ENCODE measurements at places on chromosomes 6 and 20.

DNA sequence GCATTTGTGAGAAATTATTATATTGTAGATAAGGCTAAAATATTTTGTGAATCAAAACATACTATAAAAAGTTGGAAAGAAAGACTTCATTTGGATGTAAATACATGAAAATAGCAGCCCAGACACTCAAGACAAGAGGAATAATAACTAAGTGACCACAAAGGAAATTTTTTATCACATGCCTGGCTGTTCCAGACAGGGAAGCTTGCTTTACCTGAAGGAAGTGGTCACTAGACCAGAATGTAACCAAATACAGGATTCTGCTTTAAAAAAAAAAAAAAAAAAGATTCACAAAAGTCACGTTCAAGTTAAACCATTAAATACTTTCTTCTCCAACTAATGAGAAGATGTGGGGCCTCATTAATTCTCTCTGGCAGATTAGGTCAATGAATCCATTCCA is 9.3 kb upstream of the HLA-DQB2 start:
- DNase-seq, result no peak

DNA sequence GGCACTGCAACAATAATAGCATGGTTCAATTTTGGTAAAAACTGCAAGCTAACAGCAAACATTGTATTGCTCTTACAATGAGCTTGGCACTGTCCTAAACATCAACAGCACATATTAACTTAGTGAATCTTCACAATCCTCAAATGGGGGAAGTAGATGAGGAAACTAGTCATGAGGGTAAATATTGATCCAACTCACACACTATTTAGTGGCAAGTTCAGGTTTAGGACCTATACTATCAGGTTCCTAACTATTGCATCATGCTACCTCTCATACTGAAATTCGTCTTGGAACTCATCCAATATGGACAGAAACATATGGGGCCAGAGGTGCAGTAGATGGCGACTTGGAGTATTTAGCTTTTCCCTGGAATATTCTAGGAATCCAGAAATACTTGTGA is 34.2 kb downstream of the FKBP1C start:
- DNase-seq, result no peak

GRCh38 chr20:50341880-50342637 is 151.4 kb downstream of the CEBPB start:
- DNase-seq, result no peak

DNA sequence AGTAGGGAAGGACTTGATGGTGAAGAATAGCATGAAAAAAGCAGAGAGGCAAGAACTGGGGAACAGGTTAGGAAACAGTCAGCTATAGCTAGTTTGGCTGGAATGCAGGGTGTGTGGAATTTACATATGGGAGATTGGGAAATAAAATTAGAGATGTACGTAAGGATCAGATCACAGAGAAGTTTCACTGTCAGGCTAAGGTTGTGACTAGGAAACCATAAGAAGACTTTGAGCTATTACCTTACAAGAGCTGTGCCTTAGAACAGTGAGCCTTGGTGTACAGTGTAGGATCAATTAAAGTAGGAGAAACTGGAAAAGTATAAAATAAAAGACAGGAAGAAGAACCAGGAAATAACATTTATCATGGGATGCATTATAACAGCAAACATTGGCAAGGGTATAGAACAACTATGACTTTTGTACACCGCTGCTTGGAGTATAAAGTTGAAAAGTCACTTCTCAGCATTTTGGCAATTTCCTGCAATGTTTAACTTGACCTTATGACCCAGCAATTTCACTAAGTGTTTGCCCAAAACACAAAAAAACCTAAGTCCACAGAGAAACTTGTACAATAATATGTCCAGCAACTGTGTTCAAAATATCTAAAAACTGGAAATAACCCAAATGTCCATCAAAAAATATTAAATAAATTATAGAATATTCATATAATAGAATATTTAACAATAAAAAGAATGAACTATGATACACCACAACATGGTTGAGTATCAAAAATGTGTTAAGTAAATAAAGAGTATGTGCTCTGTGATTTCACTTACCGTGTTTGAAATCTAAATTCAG is 31.2 kb upstream of the SPTLC3 start:
- DNase-seq, result no peak

- no peak for DNase-seq
Measured at GRCh38 chr6:41515995-41516394, 30.2 kb upstream of the FOXP4 start.

- no peak for DNase-seq
Measured at GRCh38 chr6:162459985-162460384, 267.6 kb downstream of the PRKN start.

GRCh38 chr6:111600588-111601445 is 4.9 kb downstream of the TRAF3IP2 start:
- DNase-seq, result no peak

DNA sequence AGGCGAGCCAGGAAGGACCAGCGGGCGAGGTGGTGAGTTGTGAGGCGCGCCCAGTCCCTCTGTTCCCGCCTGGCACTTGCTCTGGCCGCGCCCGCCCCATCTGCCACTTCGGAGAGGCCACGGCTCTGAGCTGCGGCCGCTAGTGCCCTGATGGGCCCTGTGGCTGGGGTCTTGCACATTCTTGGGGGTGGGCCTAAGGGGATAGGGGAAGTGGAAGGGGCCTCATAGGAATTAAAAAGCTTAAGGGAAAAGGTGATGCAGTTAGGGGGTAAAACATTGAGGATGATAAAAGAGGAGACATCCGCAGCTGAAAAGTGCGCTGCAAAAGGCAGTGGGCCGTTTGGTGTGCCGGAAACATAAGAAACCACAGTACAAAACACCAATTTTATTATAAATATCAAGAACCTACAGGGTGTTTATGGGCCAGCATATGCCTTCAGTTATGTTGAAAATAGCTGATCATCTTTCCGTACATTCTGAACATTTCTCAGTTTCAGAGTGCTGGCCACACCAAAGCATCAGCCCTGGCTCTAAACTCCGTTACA is 1.1 kb upstream of the PSMB8 start:
- no peak for DNase-seq

- DNase-seq, result no peak
Measured at GRCh38 chr20:49471397-49471796, 11.1 kb downstream of the KCNB1 start.

GRCh38 chr6:157280157-157280556 is 43.2 kb downstream of the TMEM242 start:
- no peak for DNase-seq

GRCh38 chr20:60054716-60055634 is 96.8 kb downstream of the CDH26 start:
- DNase-seq, result no peak

DNA sequence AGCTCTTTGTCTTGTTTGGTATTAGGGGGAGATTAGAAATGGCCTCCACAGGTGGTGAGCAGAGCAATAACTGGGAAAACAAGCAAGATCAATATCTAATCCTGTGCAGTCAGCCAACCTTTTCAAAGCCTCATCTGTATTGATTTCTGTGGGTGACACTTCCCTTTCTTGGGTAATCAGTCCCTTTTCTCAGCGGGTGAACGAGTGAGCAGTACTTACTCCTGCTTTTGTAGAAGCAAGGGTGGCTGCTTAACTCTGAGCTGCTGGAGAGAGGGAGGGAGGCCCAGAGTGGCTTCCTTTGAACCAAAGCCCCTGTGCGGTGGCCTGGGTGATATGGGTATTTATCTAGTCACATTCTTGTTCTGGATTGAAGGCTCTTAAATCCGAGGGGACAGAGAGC is 254.8 kb upstream of the CHD6 start:
- no peak for DNase-seq

GRCh38 chr20:49906101-49906604 is 9.2 kb downstream of the SPATA2 start:
- no peak for DNase-seq

DNA sequence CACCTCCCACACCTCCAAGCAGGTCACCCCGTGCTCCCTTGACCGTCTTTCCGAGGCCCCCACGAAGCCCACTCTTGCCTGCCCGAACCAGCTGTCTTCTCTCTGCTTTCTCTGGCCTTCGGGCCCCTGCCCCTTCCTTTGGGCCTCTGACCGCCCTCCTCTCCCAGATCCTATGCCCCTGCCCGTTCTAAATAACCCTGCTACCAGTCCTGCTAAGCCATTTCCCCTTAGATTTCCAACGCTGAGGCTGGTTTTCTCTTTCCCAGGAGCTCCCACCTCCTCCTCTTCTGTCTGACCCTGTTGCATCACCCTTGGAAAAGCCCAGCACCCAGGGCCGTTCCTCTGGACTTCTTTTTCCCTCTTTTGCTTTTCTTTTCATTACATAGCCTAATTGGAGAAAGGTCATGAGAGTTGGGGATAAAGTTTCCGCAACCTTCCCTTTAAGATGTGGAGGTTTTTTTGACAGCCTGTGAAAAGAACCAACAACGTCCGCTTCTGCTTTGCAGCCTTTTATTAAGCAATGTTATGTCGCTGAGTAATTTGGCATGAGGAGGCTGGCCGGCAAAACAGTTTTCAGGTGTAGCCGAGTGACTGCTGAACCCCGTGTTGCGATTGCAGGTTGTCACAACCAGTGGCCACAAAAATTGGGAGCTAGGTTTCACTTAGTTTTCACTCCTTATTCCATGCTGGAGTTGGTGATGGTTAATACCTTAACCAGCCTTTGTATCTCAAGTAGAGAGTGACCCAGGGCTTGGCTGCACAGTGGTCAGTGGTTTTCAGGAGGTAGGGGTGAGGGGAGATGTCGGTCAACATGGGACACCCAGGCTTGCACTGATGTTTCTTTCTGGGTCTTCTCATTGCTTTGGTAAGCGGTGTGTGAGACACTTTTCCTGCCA is 970 bp downstream of the BLTP3A start:
- DNase-seq, result peak; percentile 52

- DNase-seq, result no peak
Measured at GRCh38 chr20:60214901-60215815, 256.9 kb downstream of the CDH26 start.

DNA sequence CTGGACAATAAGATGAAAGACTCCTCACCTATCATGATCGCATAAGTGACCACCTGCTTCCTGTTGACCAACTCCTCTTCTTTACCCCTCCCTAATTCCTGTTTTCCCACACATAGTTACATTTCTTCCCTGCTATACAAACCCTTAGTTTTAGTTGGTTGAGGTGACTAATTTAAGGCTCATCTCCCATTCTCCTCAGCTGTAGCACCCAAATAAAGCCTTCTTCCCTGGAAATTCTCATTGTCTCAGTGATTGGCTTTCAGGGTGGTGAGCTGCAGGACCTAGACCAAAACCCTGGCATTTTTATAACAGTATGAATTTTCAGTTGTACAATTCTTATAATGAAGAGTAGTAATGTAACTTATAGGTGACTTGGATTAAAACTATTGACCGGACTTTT is 2.1 kb downstream of the FKBP1C start:
- DNase-seq, result no peak

DNA sequence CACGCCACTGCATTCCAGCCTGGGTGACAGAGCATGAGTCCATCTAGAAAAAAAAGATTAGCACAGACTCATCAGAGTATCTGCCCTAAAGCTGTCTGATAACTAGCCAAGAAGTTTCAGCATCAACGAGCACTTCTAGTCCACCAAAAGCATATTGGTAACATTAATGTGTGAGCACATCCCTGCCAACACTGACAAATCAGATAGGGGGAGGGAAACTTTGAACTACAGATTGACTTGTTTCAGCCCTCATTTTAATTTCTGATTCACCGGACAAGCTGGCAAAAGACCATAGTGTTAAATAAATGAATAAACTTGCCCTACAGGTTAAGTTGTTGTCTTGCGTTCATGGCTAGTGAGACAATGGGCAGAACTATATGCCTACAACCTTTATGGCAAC is 7.7 kb upstream of the SEC63 start:
- DNase-seq, result no peak

GRCh38 chr20:38985603-38986170 is 23.5 kb downstream of the DHX35 start:
- peak; percentile 40 for DNase-seq

DNA sequence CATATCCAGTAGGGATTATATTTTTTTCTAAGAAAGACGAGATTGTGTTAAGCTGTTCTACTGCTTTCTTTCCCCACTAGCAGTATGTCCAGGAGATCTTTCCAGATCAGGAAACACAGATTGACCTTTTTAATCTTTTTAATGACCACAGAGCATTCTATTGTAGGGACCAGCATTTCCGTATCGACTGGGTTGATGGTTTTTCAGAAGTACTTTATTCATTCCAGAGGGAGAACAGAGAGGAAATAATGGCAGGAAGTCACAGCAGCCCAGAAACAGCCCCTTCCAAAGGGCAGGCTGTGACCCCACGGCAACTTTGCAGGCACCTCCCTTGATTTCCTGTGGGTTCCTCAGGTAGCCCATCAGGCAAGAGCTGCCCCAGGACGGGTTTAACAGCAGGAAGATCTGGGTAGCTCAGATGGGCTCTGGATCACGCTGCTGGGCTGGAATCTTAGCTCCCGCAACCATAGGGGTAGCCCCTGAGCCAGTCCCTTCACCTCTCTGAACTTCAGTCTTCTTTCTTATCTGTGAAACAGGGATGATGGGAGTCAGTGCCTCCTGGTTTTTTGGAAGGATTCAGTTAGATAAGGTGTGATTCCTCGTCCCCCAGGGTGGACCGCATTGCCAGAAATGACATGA is 23.8 kb upstream of the CHMP4B start:
- no peak for DNase-seq

- peak; percentile 92 for DNase-seq
Measured at GRCh38 chr6:27145731-27146455, 101.6 kb upstream of the PRSS16 start.

DNA sequence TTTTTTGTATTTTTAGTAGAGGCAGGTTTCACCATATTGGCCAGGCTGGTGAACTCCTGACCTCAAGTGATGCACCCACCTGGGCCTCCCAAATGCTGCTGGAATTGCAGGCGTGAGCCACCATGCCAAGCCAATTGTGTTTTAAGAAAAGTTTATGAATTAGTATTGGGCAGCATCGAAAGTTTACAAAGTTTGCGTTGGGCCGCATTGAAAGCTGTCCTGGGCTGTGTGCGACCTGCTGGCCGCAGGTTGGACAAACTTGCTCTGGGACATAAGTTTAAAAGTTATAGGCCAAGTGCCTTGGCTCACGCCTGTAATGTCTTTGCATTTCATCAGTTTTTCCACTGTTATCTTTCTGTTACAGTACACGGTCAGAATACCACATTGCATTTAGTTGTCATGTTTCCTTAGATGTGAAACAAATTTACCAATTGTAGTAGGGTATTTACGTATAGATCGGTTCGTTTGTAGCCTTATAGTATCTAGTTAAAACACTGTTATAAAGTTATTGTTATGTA is 39.5 kb downstream of the ASXL1 start:
- DNase-seq, result no peak

- DNase-seq, result no peak
Measured at GRCh38 chr6:170402318-170403040, 95.9 kb downstream of the FAM120B start.

DNA sequence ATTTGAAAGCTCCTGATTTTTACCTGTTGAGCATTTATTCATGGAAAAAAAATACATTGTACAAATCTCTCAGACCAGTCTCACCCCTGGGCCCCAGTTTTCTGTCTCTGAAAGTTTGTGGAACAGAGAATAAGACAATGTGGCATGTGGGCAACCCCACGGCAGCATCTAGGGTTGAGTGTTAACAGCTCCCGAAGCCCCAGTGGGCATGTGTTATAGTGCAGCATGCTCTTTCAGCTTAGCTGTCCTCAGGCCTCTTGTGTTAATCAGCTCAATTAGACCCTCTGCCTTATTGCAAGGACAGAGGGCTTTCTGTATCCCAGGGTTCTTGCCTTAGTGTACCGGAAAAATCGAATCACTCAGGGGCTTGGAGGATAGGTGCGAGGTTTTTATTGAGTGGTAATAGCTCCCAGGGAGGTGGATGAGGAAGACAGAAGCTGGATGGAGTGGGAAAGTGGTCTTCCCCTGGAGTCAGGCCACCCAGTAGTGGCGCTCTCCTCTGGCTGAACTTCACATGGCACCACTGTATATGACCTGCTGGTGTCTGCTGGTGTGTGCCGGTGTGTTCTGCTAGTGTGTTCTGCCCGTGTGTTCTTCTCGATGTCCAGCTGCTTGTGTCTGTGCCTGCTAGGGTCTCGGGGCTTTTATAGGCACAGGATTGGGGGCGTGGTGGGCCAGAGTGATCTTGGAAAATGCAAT is 382.8 kb downstream of the EPM2A start:
- no peak for DNase-seq
